Naive B cell (primary cell): ENCODE measurements at places on chromosomes 1 and 21.

GRCh38 chr21:25757531-25757930 is 22.8 kb downstream of the GABPA start:
- no peak for DNase-seq

GRCh38 chr1:204530932-204531331 is 14.7 kb downstream of the MDM4 start:
- DNase-seq: no peak

- no peak for DNase-seq
These were observed 104.4 kb upstream of the VANGL1 start for GRCh38 chr1:115537415-115537814.

- no peak for DNase-seq
These were observed 18.1 kb downstream of the KCND3 start for GRCh38 chr1:111971396-111971795.

- DNase-seq: no peak
These were observed 83.3 kb downstream of the LACTBL1 start for GRCh38 chr1:22889213-22889827.

- DNase-seq: no peak
These were observed 100.6 kb downstream of the CRYAA start for GRCh38 chr21:43269440-43269839.

DNA sequence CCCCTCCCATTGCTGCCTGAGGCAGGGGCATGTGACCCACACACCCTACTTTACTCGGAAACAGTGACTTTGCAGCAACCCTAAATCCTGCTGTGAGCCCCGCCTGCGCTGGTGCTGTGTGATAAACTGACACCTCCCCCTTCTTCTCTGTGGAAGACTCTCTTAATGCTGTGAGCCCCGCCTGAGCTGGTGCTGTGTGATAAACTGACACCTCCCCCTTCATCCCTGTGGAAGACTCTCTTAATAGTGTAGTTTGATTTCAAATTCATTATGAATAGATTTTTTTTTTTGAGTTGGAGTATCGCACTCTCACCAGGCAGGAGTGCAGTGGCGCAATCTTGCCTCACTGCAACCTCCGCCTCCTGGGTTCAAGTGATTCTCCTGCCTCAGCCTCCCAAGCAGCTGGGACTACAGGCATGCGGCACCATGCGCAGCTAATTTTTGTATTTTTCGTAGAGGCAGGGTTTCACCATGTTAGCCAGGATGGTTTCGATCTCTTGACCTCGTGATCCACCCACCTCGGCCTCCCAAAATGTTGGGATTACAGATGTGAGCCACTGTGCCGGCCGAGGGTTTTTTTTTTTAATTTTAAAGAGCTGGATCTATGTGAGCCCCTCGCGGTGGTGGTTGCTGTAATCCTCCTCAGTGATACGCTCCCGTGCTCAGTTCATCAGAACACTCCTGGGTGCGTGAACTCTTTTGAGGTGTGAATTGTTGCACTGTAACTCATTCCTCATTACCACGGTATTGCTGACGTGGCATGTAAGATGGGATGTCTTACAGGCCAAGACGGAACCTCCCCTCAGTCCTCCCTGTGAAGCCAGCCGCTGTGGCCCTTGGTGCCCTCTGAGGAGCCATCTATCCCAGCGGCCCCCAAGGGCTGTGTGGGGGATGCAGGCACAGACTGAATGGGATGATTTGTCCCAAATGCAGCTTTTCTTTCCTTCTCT is 60.3 kb downstream of the GALNT2 start:
- DNase-seq: peak; percentile 46

GRCh38 chr1:54324251-54325140 is 81.7 kb downstream of the SSBP3 start:
- DNase-seq: no peak

- peak; percentile 31 for DNase-seq
These were observed 18.3 kb upstream of the CAPN8 start for GRCh38 chr1:223683586-223684487.

- no peak for DNase-seq
These were observed 26.7 kb upstream of the CYP4X1 start for GRCh38 chr1:46996659-46997281.

DNA sequence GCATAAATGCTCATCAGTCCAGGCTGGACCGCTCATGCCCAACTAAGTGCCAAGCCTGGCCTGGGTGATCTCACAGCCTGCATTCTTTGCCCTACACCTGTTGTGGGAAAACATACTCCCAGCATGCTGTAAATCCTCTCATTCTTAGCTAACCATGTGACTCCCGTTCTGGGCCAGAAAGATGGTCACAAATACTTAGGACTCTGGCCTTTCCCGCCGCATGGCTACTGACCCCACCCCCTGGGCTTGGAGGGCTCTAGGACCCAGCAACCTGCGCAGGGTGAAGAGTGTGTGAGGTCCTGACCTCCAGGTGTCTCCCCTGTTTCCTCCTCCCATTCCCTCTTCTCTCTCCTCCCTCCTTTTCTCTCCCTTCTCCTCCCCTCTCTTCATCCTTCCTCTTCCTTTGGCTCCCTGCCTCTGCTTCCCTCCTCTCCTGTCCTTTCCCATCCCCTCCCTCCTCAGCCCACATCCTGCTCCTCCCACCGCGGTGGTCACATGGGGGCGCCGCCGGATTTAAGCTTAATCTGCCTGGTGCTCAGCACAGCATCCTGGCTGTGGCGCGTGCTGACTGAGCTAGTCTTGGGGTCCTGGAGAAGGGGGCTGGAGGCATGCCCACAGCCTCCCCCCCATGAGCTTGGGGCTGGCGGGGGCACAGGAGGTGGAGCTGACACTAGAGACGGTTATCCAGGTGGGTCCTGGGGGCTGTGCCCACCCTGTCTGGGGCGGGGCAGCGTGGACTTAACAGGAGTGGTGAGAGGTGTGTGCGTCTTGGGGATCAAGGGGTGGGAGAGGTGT is at the start of gene CROCC:
Gene CROCC, plus strand, starts transcription at position 541 of the 795 bp plus-strand sequence. Its CDS starts 88 bp downstream, at position 629.
- no peak for DNase-seq

DNA sequence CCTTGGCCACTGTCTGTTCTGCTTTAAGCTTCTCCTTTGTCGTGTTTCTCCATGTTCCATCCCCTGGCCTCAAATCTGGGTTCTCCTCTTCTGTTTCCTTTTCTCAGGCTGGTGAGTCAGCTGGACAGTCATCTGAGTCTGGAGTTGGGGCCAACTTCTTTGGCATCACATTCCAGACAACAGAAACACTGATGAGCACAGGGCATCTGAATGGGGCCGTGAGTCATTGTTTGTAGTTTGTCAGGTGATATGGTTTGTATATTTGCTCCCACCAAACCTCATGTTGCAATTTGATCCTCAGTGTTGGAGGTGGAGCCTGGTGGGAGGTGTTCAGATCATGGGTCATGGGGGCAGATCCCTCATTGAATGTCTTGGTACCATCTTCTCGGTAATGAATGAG is 14.3 kb upstream of the OLIG2 start:
- no peak for DNase-seq

DNA sequence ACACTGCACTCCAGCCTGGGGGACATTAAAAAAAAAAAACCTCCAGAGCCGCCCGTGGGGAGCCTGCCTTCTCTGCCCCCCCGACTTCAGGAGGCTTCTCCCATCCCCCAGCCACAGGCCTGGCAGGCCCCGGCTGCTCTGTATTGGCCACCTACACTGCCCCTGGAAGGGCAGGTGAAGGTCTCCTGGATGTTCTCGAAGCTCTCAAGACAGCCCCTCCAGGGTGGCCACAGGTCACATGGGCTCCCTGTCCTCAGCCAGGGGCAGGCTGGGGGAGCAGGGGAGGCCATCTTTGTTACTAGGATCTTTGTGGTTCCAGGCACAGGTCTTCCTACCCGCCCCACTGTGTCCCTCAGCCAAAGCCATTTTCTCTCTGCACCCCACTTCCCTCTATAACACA is 32.8 kb downstream of the PADI6 start:
- DNase-seq: no peak

DNA sequence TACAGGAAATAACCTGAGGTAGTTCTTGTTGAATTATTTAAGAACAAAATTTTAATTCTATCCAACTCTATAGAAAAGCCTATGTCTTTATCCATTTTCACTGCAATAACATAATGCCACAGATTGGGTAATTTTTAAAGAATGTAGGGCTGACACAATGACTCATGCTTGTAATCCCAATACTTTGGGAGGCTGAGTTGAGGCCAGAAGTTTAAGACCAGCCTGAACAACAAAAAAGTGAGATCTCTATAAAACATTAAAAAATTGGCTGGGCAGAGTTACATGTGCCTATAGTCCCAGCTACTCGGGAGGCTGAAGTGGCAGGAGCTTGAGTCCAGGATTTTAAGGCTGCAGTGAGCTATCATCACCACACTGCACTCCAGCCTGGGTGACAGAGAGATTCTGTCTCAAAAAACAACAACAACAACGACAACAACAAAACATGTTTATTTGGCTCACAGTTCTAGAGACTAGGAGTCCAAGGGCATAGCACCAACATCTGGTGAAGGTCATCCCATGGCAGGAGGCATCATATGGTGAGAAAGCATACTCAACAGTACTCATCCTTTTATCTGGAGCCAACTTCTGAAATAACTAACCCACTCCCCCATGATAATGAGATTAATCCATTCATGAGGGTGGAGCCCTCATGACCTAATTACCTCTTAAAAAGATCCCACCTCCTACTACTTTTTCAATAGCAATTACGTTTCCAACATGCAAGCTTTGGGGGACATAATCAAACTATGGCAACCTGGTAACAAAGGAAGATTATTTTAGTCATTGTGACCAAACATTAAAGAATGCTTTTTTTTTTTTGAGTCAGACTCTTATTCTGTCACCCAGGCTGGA is 59.6 kb downstream of the ABL2 start:
- no peak for DNase-seq

GRCh38 chr1:27071049-27071416 is 58.4 kb upstream of the TENT5B start:
- DNase-seq: no peak

GRCh38 chr1:36715797-36716196 is 233.1 kb upstream of the CSF3R start:
- no peak for DNase-seq

DNA sequence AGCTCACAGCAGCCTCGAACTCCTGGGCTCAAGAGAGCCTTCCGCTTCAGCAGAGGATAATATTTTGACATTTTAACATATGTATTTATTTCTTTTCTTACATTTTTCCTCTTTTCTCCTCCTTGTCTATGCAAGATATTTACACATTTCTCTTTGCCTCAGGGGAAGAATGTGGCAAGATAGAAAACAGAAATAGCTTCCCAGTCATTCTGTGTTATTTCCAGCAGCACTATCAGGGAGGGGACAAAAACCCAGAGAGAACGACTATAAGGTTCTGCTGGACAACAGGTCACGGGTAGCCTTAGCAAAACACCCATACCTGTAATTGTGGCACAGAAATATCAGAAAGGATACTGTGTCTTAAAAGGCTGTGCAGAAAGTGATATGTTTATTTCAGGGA is 7.9 kb downstream of the CD1D start:
- no peak for DNase-seq

GRCh38 chr1:39562886-39563285 is 13.7 kb downstream of the PABPC4 start:
- DNase-seq: no peak

DNA sequence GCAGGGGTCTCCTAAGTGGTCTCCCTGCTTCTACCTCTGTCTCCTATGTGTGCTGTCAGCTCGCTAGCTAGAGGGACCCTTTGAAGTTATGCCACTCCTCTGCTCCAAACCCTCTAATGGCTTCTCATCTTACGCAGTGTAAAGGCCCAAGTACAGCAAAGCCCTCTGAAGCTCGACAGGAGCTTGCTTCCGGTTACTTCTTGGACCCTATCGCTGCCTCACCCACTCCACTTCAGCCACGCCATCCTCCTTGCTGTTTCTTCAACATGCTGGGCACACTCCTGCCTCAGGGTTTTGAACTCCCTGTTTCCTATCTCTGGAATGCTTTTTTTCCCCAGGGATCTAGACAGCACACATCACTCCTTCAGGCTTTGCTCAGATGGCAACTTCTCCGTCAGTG is 102.3 kb upstream of the F3 start:
- no peak for DNase-seq

- DNase-seq: no peak
These were observed 4.9 kb upstream of the ABCD3 start for GRCh38 chr1:94413311-94413710.

DNA sequence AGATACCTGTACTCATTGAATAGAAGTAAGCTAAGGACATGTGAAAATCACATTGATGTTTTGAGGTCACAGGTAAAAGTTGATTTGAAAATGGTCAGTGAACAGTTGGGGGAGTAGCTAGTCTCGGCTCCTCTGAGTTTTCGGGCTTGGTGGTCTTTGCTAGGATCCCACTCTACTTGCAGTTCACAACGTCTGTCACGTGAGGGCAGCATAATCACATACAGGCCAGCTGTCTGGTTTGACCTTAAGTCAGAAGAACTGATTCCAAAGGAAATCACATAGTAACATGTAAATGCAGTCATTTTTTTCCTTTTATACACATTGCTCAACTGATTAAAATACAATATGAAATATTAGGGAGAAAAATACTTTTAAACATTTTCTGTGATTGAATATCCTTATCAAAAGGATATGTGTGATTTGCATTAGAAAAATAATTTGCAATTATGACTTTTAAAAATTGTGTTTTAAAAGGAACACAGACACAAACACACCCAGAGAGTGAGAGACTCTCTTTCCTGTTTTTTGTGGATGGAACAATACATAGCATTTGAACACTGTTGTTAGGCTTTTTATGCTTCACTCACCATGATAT is 21.8 kb upstream of the PDC start:
- DNase-seq: peak; percentile 41

DNA sequence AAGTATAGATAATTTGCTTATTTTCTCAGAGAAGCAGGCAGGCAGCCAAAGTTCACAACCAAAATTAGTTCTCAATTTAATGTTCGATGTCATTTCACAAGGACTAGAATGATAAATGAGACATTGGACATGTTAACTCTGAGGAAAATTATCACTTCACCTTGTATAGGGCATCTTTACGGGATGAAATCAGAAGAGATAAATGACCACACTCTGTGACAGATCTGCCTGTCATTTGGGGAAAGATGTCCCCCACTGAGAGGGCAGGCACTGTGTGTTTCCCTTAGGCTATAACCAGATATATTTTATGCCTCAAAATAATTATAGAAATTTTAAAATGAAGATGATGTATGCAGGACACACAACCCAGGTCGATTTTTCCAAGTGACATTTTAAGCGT is 642.9 kb downstream of the BRINP3 start:
- no peak for DNase-seq
